Colonic mucosa (tissue), 4 donors: ENCODE measurements at places on chromosomes 11 and 22. TPM values are rescaled to one million over a fixed set of nuclear protein-coding genes. Genes with fewer than 3 reads are reported as not detected.
A peak's percentile ranks its signal among the peaks of the same experiment; 100 is the strongest.

MUC15 gene
- not detected for total RNA-seq

RGL4 gene
- total RNA-seq, result 0.35 TPM

DNA sequence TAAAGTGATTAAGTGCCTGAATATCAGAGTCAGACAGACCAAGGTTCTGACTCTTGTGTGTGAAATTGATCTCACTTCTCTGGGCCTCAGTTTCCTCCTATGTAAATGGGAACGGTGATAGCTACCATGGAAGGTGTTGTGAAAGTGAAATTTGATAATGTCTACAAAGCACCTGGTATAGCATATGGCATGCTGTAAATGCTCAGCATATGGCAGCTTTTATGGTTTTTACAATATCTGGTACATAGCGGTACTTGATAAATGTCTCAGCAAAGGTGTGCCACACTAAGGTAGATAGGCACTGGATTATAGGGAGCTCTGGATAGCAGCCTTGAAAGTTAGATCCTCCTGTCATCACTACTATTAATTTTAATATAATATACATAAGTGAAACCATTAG is 19.9 kb downstream of the POU2AF2 start:
- no peak for DNase-seq

DNA sequence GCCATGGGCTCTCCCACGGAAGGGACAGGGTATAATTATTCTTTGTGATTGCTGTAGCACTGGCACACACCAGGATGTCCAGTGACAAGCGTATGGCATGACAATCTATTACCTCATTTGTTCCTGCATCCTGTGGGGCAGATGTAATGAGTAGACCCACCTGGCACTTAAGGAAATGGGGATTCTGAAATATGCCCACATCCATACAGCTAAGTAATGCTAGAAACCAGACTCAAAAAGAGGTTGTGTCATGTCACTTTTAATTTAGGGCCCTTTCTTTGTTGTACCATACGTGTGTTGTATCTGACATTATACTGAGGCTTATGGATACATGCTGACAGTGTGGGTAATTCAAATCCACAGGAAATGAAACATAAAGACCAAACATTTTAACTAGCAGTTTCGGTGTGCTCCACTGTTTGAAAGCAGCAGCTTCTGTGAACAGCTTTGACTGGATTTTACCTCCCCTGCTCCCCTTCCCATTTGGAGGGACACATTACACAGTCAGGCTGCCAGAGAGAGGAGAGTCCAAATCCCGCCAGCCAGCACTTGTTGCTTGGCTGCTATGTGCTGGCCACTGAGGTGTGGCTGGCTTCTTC is 21.2 kb downstream of the GRAMD1B start:
- DNase-seq, result no peak

RASGRP2 gene
- 3.5 TPM for total RNA-seq

DNA sequence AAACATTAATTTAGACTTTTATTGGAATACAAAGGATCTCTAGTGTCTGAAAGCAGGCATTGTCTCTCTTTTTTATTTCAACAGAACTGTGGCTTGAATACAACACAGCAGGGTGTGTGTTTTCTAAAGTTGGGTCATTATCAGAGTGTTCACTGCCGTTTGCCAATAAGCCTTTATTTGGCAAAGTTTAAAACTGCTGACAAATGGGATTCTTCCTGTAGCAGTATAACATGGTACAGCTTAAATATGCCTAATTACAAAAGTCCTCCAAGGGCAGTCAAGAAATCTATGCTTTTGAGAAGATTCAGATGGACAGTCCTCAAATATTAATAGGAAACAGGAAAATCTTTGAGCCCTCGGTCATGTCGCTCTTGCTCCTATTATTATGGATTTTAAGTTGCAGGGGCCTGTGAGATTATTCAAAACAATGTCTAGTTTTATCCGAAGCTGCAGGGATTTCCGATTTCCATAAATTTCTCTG is 199.9 kb downstream of the MAML2 start:
- no peak for DNase-seq

OR52N4 gene
- total RNA-seq, result not detected

SLN gene
- not detected for total RNA-seq

DNA sequence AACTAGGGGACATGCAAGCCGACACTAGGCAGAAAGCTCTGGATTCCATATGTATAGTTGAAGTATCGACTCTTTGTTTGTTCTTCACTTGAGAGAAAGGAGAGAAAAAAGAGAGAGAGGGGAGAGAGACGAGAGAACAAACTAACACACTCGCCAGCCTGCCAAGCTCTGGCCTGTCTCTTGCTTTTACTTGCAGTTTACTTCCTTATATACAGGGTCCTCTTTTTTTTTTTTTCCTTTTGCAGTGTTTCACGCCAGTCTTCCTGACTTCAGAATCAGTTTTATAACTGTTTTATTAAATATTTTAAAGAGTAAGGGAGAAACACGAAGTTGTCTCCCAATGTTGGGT is 19.9 kb downstream of the TEAD1 start:
- DNase-seq, result peak; percentile 46
